ENCODE measurements at places on chromosomes 11 and 22. TPM values are rescaled to one million over a fixed set of nuclear protein-coding genes. Genes with fewer than 3 reads are reported as not detected.

DNA sequence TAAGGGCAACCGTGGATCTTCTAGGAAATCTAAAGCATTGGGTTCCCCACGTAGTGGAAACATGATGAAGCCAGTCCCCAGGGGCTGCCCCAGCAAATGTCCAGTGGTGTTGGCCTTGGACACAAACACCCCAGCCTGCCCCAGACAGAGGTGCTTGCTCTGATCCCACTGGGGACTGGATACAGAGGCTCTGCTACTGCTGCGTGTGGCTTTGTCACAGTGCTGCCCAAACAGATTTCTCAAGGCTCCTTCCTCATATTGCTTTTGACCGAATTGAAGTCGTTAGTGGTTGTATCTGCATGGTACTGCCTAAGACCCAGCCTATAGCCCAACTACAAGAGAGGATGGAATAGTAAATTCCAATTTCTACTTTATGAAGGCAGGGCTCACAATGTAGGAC is 40.1 kb upstream of the CD44 start:
- no peak overlapping the region for H3K4me3 ChIP-seq
- H3K36me3 ChIP-seq = no peaks in the 10 kb centered on the region
- H3K4me1 ChIP-seq = peaks cover 31% of the 10 kb centered on the region
- H3K27me3 ChIP-seq = no peaks in the 10 kb centered on the region
- DNase-seq = no peak

DNA sequence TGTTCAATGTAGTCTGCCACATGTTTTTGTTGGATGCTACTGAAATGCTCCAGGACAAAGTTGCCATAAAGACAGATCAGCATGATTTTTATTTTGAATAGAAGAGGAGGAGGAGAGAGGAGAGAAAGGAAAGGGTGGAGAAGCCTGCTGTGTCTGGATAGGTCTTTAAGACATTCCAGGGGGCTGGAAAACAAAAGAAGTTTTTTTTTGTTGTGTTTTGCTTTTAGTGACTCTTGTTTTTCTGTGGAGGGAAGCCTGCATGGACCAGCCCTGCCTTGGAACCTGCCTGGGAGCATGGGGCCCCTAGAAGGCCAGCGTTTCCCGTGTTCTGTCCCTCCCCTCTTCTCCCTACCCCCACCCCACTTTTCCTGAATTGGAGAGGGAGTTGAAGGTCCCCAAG is 2.3 kb downstream of the TSPAN18 start:
- H3K4me1 ChIP-seq = peaks cover 11% of the 10 kb centered on the region
- H3K27me3 ChIP-seq = peaks cover 61% of the 10 kb centered on the region
- no peak overlapping the region for H3K27ac ChIP-seq
- H3K36me3 ChIP-seq = no peaks in the 10 kb centered on the region
- H3K4me3 ChIP-seq = no peak overlapping the region

- no peak overlapping the region for H3K4me3 ChIP-seq
- DNase-seq = no peak
- H3K27me3 ChIP-seq = no peaks in the 10 kb centered on the region
Observed at GRCh38 chr11:11579012-11579988, 42.5 kb downstream of the GALNT18 start.

- peaks cover 33% of the 10 kb centered on the region for H3K4me1 ChIP-seq
- no peaks in the 10 kb centered on the region for H3K36me3 ChIP-seq
- no peak overlapping the region for H3K4me3 ChIP-seq
- no peaks in the 10 kb centered on the region for H3K27me3 ChIP-seq
- DNase-seq = no peak
Observed at GRCh38 chr22:44287121-44287693, 25.5 kb downstream of the SHISAL1 start.

DNA sequence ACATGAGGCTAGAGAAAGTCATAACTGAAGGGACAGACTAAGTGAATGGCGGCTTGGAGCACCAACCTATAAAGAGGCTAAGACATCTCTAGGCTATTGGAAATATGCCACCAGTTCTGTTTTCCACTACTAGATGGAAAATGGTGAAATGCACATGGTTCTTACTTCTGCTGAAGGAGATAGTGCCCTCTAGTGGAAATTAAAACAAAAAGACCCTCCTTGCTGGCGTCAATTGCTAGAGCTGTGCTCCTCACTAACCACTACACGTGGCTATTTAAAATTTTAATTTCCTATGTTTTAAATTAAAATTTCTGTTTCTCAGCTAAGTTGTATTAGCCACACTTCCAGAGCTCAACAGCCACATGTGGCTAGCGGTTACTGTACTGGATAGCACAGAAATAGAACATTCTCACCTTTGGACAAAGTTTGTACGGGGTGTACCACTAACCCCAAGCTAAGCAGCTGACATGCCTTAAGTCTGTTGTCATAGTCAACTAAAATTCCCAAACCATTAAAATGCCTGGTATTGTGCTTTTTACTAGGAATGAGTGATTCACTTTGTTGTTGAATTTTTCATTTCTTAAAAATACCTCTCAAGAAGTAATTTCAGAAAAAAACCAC is 34.1 kb upstream of the CALCA start:
- no peak overlapping the region for H3K27ac ChIP-seq
- DNase-seq = peak; percentile 11
- peaks cover 2% of the 10 kb centered on the region for H3K27me3 ChIP-seq
- H3K4me3 ChIP-seq = no peak overlapping the region

DERL3 gene
- total RNA-seq = not detected

DNA sequence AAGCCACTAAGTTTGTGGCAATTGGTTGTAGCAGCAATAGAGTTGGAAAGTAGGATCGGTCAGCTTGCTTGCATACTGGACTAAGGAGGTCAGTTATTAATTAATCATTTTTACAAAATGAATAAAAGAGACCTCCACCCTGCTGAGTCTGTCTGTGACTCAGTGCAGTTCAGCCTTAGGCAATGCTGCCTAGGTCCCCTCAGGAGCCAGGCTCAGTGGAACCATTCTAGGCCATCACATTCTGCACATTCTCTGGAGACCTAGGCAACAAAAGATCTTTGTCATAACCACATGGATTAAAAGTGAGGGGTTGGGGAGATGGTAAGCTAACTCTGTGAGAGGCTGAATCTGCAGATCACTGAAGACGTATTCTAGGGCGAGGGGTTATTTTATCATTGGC is 178.7 kb upstream of the CADM1 start:
- H3K4me3 ChIP-seq = no peak overlapping the region
- no peaks in the 10 kb centered on the region for H3K36me3 ChIP-seq
- no peak for DNase-seq
- H3K27me3 ChIP-seq = no peaks in the 10 kb centered on the region
- no peaks in the 10 kb centered on the region for H3K4me1 ChIP-seq

PRODH gene
- total RNA-seq = not detected

DNA sequence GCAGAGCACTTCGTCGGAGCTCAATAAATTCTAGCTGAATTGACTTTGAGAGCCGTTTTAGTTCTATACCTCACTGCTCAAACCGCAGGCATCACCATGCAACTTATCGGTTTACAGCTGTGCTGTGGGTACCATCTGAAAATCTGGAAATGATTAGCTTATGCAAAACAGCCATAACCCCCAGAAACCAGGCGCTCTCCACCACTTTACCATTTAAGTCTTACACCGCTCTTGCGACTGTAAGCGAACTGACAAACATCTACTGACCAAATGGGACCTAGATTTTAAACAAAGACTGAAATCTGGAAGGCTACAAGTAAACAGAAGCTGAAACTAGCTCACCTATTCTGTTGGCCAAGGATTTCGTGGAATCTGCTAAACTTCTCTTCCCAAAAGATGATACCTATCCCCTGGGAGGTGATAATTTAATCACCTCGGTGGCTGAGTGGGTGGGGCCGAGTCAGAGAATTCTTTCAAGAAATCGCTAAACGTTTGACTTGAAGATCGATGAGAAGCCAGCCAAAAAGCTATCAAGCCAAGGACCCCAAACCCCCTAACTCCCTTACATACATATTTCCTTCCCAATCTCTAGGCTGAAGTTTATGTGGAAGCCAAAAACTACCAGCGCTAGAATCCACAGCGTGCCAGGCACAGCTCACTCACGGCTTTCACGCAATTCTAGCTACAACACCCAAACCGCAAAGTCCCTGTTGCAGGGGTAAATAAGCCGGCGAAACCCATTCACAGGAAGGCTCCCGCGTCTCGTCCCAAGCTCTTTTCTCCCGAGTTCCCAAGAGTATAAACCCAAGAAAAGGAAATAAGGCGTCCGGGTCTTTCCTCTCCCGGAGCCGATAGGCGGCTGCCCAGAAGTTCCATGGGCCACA is 644 bp downstream of the SPTY2D1 start:
- DNase-seq = no peak
- no peaks in the 10 kb centered on the region for H3K36me3 ChIP-seq
- peak overlapping the region; percentile 58 for H3K4me3 ChIP-seq
- peak overlapping the region; percentile 28 for H3K27ac ChIP-seq
- H3K4me1 ChIP-seq = peaks cover 5% of the 10 kb centered on the region
- H3K27me3 ChIP-seq = no peaks in the 10 kb centered on the region

DNA sequence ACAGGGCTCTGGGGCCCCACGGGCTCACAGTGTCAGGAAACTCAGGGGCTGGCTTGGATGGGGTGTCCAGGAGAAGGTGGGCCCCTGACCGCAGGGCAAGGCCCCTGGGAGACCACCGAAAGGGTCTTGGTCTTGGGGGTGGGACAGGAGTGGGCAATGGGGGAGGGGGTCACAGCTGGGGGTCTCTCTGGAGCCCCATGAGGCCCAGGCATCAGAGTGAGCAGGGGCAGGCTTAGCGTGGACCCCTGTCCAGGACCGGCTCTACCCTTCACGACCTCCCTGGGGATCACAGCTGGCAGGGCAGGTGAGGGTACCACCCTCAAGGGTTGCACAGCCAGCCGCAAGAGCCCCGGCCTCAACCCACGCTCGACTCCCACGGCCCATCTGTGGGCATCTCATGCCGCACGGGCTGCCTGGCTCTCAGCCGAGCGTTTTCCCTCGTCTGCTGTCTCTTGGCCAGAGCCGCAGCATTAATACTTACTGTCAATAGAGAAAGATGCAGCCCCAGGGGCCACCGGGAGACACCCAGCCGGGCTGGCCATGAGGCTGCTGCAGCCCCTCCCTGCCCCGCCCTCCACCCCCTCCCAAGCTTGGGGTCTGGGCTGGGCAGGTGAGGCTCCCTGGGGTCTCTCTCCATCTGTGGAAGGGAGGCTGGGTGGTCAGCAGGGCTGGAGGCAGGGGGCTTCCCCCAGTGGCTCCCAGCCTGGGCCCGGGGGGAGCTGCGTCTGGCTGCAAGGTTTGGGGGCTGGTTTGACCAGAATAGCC is 662 bp downstream of the MUC5B start:
- no peaks in the 10 kb centered on the region for H3K4me1 ChIP-seq
- no peak overlapping the region for H3K27ac ChIP-seq
- 0 out of 2 replicates have a peak, but pooled peaks cover 6% of the 10 kb centered on the region for H3K27me3 ChIP-seq
- DNase-seq = no peak
- no peaks in the 10 kb centered on the region for H3K36me3 ChIP-seq

DNA sequence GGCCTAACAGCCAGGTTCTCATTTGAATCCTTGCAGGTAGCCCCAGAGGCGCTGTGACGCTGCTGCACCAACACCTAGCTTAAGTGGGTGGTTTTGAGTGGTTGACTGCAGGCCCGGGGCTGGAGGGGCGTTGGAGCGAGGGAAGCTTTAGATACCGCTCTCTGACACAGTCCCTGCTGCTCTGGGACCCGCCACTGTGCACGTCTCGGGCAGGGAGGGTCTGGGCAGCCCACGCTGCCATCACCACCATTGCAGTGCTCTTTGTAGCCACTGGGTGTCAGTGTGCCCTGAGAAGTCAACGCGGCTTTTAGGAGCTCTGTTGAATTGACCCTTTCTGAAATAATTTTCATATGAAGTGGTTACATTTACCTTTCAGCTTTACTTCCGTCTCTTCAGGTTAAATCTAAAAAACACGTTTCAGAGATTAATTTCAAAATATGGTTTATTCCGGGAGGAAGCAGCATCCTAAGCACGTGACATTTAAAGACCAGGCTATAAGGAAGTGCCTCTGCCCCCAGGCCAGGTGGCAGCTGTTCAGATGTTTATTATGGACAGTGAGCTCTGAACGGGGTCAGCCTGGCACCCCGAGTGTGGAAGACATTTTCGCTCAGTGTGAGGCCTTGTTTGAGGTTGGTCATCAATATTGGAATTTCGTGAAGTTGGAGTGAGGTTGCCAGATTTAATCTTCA is 30.9 kb upstream of the PARVB start:
- no peaks in the 10 kb centered on the region for H3K27me3 ChIP-seq
- peaks cover 26% of the 10 kb centered on the region for H3K4me1 ChIP-seq
- H3K27ac ChIP-seq = no peak overlapping the region
- H3K4me3 ChIP-seq = no peak overlapping the region
- DNase-seq = peak; percentile 51

Data from SJSA1 (cell line).